ENCODE measurements at places on chromosomes 1 and 21.

DNA sequence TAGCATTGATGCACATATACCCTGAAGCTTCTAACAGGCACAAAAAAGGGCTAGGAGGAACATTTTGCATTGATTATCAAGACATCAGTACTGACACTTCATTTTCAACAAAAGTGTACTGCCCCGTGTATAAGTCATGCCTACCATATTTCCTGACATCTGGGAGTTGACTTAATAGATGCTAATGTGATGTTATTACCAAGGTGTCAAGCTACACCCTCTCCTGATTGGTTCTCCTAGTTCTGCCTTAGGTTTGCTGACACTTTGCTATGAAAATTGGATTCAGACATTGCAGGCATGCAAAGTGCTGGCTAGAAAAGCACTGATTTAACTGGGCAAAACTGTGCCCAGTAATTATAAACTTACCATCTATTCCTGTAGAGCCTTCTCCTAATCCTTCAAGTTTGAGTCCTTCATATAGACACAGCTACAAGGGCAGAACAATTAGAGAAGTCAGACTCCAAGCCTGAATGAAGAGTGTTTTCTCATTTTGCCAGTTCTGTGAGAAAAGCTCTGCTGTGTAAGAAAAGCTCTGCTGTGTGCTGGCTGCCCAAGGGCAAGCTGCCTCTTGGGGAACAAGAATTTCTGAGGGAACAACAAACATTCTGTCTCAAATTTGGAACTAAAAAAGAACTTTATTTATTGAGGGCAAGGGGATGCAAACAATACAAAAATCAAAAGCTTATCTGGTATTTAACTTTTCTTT is 11.2 kb downstream of the S100A10 start:
- no peak for DNase-seq

- DNase-seq: no peak
Measured at GRCh38 chr1:237316352-237316751, 274.4 kb downstream of the RYR2 start.

GRCh38 chr1:48190881-48191280 is 31.6 kb upstream of the SLC5A9 start:
- no peak for DNase-seq

DNA sequence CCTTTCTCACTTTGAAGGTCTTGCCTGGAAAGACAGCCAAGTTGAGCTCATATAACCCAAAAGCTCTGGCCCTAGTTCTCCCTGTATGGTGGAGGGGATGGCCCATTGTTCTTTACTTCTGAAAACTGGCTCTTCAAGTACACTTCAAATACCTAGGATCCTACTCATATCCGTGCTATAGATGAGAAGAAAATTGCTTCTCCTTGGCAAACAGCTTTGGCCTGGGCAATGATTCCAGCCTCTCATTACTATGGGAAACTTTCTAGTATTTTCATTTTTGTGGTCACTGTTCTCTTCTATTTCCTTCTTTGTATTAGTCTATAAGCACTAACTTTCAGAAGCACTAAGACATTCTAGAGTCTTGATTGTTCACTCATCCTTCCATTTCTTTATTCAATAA is 53.7 kb downstream of the ZNF697 start:
- no peak for DNase-seq

DNA sequence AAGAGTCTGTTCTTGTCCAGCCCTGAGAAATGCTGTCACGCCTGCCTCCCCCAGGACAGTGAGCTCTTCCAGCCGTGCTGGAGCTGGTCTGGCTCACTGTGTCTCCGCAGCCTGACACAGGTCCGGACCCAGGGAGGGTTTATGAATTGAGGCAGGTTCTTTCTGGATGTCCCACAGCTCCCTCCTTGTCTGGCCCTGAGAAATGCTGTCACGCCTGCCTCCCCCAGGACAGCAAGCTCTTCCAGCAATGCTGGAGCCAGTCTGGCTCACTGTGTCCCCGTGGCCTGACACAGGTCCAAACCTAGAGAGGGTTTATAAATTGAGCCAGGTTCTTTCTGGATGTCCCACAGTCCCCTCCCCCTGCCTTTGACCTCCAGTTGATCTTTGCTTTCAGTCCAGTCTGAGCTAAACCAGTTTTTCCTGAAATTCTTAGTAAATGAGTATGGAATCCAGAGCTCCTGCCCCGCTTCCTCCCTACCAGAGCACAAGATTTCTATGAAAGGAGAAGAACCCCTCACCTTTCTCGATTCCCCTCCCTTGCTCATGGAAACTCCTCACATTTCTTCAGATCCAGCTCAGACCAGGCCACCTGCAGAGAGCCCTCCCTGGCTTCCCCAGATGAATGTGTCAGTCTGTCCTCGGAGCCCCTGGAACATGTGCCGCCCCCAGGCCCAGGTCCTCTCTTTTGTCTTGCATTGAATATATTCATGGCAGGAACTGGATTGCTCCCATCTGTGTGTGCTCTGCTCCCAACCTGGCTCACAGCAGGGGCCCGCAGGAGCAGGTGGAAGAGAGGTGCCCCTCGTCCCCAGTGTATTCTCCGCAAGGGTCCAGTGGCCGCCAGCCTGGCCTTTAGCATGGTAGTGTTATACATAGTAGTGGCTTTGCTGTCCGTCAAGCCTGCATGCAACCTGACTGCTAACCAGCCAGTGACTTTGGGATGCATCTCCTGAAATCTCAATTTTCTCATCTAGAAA is 116.3 kb downstream of the EPHB2 start:
- no peak for DNase-seq

- no peak for DNase-seq
Measured at GRCh38 chr1:29630756-29631155, 394.4 kb downstream of the PTPRU start.

- DNase-seq: peak; percentile 86
Measured at GRCh38 chr1:27395441-27396195, 3.2 kb downstream of the GPR3 start.

- DNase-seq: no peak
Measured at GRCh38 chr21:42672699-42673458, 19.5 kb downstream of the PDE9A start.

DNA sequence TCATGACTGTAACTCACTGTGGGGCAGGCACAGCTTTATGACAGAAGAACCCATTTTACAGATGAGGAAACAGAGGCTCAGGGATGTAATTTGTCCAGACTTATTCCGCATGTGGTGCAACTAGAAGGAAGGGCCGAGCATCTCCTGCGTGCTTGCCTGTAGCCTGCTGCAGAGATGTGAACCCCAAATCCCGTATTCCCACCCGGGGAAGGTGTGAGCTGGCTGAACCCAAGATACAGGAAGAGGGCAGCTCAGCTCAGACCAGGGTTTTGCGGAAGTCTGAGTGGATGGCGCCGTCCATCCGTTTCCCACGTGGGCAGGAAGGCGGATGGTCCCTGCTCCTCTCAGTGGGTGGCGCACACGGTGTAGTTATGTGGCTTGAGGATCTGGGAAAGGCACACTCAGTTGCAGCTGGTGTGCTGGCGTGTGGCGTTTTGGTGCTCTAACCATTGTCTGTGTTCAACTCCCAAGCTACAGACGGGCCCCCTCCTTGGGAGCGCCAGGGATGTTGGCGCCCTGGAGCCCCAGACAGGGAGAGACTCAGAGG is 1.2 kb downstream of the CROCC start:
- no peak for DNase-seq

GRCh38 chr1:225430301-225430700 is 2.5 kb upstream of the LBR start:
- DNase-seq: no peak

DNA sequence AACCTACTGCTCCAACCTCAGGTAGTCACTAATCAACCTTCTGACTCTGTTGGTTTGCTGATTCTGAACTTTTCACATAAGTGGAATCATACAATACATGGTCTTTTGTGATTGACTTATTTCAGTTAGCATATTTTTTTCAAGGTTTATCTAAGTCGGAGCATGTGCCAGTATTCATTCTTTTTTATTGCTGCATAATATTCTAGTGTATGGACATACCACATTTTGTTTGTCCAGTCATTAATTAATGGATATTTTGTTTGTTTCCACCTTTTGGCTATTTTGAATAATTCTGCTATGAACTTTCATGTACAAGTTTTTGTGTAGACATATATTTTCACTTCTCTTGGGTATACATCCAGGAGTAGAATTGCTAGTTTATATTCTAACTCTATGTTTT is 53.0 kb upstream of the LRRN2 start:
- no peak for DNase-seq

DNA sequence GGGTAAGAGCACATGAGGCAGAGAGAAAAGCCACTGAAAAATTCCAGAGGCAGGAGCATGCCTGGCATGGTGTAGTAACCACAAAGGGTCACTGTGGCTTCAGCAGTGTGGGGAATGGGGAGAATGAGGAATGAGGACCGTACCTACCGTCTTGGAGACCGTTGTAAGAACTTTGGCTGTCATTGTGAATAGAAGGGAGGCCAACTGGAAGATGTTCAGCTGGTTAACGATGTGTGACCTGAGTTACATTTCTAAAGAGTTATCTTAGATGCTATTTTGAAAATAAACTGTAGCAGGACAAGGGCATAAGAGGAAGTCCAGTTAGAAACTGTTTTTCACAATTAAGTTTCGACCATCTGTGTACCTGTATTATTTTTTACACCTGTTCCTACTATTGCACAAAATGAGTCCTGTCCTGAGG is 365.5 kb upstream of the SGIP1 start:
- DNase-seq: no peak

GRCh38 chr1:153441238-153441755 is 19.2 kb downstream of the S100A7 start:
- peak; percentile 67 for DNase-seq

DNA sequence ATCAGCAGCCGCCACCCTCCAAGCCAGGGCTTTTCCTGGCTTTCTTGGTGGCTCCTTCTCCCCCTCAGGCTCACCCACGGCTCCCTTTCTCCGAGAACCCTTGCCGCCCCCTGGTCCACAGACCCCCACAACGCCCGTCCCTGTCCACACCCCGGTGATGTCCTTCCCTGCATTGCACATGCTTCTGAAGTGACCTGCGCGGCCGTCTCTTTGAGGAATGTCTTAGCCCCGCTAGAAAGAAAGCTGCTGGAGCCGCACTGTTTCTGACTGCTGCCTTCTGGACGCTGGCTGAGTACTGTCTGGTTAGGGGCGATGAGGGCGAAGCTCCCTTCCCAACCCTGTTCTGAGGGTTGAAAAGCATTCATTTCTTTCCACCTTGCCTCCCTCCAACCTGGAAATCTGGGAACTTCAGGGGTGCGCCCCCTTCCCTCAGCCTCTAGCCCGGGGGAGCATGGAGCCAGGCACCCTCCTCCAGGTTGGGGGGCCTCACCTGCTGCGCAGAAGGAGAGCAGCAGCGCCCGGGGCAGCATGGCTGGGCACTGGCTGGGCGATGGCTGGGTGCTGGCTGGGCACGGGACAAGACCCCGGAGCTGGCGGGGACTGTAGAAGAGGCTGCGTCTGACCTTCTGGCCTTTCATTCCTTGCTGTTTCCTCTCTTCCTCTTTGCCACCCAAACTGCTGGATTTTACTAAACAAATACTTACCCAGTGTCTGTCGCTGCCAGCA is at the start of gene CLEC20A:
Gene CLEC20A (minus strand): TSS at position 555 of the 726 bp plus-strand sequence. CDS start 25 bp downstream, at position 530.
- no peak for DNase-seq

DNA sequence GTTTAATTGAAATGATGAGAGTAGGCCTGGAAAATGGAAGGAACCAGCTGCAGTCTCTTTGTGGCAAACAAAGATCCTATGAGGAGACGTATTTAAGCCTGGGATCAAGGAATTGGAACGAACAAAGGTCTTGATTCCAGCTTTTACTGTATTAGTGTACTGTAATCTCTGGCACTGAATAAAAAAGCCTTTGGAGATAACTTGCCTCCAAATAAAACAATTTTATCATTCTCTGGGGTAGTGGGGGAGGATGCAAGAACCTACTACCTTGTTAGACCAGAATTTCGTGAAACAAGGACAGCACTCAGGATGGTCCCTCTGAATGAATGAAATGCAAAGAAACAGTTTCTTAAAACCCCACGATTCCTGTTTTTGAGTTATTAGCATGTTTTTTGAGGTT is 134.2 kb downstream of the RWDD3 start:
- no peak for DNase-seq

DNA sequence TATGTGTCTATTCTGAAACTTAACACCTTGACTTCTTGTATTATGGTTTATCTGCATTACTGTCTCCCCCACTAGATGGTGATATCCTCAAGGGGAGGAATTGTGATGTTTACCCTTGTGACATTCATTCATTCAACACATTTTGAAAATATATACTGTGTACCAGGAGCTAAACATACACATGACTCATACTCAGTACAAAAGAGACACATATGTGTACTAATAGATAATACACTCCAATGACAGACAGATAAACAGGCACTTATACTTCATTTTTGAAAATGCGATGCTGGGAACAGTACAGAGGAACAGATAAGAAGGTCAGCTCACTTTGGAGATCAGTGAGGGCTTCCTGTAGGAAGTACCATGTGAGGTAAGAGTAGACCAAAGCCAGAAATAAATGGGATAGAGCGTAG is 8.9 kb upstream of the RAB3GAP2 start:
- DNase-seq: no peak

GRCh38 chr1:231016234-231016633 is 23.8 kb downstream of the FAM89A start:
- DNase-seq: no peak

DNA sequence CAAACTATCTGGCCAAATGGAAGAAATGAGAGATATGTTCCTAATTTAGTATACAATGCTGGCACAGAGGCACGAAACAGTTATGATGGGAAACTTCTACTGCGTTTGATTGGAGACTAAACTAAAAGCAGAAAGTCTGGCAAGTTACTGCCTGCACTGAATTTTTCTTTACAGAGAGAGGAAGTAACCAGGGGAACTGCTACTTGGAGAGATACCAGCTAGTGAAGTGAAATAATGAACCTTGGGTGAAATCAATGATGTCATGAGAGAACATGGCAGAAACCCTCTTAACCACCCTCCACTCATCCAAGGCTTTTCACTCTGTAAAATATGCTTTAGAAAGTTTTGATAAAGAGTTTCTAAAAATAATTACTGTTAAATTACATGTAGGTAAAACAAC is 29.3 kb downstream of the NIBAN1 start:
- no peak for DNase-seq

- no peak for DNase-seq
Measured at GRCh38 chr1:174689524-174689923, 241.8 kb downstream of the GPR52 start.

GRCh38 chr21:37843191-37843590 is 73.1 kb downstream of the KCNJ6 start:
- DNase-seq: no peak

- no peak for DNase-seq
Measured at GRCh38 chr1:56824938-56825337, 5.7 kb upstream of the FYB2 start.

- no peak for DNase-seq
Measured at GRCh38 chr1:247825362-247825761, 1.4 kb upstream of the OR14A16 start.

DNA sequence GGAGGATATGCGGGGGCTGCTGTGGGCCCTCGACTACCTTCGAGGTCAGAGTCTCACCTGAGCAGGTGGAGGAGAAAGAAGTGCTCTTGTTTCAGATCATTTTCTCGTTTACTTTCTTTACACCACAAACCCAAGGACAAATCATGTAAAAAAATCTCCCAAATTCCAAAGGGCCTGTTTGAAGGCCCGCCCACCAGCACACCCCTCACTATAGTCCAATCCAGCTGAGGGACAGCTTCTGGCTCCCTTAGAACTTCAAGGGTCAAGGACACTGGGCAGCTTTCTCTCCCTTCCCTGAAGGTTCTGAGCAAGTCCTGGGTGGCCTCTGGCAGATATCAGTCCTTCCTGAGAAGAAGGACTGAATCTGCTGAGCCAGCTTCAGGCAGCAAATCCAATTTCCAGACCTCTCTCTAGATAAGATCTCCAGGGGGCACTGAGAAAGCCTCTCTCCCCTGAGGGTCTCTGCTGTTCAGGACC is 5.5 kb downstream of the STK40 start:
- no peak for DNase-seq
